ENCODE measurements at places on chromosomes 6 and 20.

- peak; percentile 9 for DNase-seq
These were observed 655 bp downstream of the FAM184A start for GRCh38 chr6:119077643-119078375.

DNA sequence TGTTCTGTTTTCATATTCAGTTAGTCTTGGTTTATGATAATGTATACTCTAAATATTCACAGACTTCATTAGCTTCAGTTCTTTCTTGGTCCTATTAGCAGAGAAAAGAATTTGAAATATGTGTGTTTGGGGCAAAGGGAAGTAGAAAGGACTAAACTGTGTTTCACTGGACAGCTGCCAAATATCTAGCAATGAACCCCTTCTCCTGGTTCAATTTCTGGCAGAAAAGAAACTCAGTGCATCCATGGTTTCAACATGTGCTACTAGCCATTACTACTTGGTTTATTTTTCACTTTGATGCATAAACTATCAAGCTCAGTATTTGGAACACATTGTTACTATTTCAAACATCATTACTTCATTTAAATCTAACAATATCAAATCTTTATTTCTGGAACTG is 43.6 kb downstream of the FBXL4 start:
- peak; percentile 50 for DNase-seq

GRCh38 chr20:43549416-43550065 is 9.3 kb upstream of the SGK2 start:
- DNase-seq = no peak

- no peak for DNase-seq
These were observed 4.3 kb downstream of the GFRA4 start for GRCh38 chr20:3658716-3659491.

DNA sequence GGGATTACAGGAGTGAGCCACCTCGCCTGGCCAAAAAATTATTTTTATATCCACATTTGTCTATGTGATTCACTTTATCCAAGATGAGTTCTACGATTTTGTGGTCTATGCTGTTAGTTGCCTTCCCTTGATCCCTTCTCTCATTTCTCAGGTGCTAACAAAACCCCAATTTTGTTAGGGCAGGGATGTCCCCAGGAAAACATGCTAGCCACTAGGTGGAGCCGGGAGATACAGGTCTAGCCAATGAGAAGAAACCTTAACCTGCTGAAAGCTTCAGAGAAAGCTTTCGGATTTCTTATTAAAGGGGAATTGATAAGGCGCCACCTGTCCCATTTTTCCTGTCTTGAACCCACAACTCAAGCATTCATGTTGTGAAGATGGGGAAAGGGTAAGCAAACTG is 167.4 kb upstream of the OLIG3 start:
- peak; percentile 18 for DNase-seq
